Activated CD4-positive, alpha-beta T cell treated with anti-CD3 and anti-CD28 coated beads for 4 hours (primary cell): ENCODE measurements at places on chromosomes 3 and 15.

GRCh38 chr3:53728606-53729005 is 117.6 kb downstream of the CHDH start:
- no peak for DNase-seq

GRCh38 chr3:171113716-171114115 is 87.2 kb upstream of the SLC2A2 start:
- no peak for DNase-seq

GRCh38 chr3:49805367-49805782 is 2.3 kb downstream of the INKA1 start:
- DNase-seq = no peak

DNA sequence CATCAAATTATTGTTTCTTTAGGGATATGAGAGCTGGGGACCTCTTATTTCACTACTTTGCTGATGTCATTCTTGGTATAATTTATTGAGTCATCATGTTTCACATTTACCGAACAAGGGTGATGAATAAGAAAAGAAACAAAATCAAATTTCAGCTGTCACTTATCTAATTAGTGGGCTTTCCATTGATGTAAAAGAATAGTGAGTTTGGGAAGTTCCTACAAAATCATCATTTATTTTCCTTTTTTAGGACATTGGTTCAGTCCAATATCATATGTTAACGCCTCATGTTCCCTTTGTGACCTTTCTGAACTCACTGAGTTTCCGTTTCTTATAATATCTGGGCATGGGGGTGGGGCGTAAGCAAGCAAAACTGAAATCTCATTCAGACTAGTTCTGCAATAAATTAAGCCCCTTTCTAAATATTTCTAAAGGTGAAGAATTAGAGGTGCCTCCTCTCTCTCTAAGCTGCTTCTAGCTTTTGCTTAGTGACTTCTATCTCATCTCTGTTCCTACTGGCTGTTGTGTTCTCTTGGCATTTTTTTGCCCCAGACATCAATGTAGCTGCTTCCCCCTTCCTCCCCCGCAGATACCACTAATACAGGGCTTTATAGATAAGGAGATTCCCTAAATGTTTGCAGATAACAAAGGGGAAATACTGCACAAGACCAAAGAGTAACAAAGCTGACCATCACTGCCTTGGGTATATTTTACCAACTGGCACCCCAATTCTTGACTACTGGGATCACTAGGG is 238.0 kb upstream of the CTNNB1 start:
- DNase-seq = no peak

DNA sequence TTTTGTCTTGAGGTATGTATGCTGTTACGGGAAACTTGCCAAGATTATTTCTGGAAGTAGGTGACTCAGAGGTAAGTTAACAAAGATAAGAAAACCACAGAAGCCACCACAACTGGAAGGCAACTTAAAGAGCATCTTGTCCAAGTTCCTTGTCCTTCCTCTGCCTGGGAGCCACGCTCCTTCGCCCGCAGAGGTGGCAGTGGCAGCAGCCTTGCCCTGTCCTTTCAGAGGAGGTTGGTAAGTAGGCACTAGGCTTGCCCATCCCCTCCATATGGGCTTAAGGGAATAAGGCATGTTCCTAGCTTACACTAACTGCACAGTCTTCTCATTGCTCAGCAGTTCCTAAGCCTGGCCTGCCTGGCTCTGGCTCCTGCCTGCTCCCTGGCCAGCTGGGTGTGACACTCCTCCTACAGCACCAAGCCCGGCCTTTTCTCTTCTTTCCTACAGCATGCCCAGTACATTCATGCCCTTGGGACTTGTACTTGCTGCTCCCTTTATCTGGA is 48.0 kb upstream of the RAB6B start:
- no peak for DNase-seq

GRCh38 chr3:99659951-99660350 is 21.6 kb downstream of the COL8A1 start:
- no peak for DNase-seq

GRCh38 chr15:42808913-42809312 is 72.0 kb upstream of the CDAN1 start:
- no peak for DNase-seq

DNA sequence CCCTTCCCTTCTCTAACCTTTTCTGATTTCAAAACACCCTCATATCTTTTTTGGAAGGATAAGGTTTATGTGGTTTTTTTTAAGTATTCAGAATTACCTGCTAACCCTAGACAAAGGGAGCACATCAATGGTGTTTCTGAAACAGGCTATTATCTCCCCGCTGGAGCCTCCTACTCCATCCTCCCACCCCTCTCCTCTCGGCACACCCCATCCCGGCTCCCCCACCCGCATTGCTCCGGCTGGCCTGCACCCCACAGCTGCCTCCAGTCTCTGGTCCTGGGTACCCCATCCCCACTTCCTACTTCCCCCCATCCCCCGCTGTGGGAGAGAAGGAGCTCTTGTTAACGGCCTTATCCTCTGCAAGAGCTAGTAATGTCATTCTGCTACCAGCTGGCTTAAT is 59.2 kb downstream of the PDIA5 start:
- DNase-seq = no peak

DNA sequence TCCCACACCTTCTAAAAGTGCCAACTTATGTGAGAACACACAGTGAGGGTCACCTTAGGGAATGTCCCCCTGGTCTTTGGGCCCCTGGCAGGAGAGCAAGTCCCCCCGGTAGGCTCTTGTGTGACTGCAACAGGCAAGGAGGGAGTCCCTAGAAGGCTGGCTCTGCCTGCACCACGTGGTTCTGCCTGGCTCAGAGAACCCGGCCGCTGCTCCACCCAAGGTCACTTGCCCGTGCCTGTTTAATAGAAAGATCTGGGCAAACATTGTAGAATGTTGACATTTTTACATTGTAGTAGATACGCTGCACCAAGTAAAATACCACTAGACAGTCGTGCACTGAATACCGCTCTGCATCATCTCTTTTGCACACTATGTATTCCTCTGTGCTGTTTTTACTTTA is 21.9 kb downstream of the GABRA5 start:
- no peak for DNase-seq

DNA sequence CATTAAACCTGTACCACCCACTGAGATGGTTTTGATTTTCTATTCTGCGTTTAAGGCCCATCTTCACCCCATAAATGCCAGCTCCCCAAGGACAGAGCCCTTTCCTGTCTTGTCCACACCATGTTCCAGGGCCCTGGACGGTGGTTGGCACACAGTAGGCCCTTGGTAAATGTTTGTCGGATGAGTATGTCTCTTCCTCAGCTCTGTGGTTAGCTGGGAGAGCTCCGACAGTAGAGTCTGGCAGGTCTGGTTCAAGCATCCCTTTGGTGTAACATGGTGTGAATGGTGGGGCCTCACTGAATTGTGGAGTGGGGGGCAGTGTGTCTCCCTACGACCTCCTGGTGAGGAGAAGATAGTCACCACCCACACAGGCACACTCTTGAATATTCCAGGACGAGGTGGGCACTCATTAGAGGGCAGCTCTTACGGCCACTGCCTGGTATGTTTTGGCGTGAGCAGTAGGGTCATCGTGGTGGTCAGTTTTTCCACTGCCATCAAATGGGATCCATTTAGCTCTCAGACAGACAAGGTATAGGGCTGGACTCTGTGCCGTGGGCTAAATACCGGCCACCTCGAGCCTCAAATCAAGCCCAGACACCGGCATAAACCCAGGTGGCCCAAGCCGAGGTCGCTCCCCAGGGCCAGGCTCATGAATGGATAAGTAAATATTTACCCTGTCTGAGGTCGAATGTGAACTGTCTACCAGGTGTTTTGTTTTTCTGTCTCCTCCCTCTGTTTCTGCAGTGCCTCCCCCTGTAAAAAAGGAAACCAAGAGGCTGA is 61.3 kb downstream of the SMAD3 start:
- DNase-seq = no peak

GRCh38 chr3:66469220-66469640 is 31.6 kb downstream of the LRIG1 start:
- no peak for DNase-seq

- DNase-seq = no peak
Measured at GRCh38 chr3:9786825-9787669, 5.2 kb downstream of the TADA3 start.

DNA sequence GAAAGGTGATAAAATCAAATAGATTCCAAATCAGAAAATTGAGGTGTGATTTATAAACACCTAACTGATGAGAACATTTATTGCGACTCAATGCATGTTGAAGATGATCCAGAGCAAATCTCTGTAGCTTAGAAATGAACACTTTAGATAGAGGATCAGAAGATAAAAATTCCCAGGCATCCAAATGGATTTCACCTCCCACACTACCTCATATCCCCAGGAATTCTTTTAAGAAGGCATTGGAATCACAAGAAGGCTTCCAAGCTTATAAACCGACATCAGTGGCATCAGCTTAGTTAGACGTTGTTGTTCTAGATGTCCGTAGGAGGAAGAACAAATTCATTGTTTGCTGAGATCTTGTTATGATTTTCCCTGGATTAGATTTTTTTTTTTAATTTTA is 154.4 kb downstream of the EBLN2 start:
- DNase-seq = no peak

- no peak for DNase-seq
Measured at GRCh38 chr3:48276911-48277641, 36.2 kb downstream of the ZNF589 start.

- DNase-seq = no peak
Measured at GRCh38 chr3:157590273-157590672, 87.1 kb upstream of the VEPH1 start.

DNA sequence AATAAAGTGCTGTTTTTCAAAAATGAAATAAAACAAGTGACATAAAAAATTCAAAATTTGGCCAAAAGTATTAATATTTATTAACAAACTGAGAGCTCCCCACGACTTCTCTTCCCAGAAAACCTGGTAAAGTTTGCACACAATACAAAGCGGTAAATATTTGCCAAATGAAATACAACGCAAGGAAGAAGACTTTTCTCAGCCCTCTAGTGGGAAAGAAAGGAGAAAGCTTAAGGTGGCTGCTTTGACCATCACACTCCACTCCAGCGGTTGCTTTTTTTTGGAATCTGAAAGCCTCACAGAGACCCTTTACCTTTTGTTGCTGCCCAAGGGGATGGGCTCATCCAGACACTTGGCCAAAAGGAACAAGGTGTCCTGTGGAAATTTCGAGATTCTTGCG is 1.1 kb upstream of the GK5 start:
- DNase-seq = no peak

DNA sequence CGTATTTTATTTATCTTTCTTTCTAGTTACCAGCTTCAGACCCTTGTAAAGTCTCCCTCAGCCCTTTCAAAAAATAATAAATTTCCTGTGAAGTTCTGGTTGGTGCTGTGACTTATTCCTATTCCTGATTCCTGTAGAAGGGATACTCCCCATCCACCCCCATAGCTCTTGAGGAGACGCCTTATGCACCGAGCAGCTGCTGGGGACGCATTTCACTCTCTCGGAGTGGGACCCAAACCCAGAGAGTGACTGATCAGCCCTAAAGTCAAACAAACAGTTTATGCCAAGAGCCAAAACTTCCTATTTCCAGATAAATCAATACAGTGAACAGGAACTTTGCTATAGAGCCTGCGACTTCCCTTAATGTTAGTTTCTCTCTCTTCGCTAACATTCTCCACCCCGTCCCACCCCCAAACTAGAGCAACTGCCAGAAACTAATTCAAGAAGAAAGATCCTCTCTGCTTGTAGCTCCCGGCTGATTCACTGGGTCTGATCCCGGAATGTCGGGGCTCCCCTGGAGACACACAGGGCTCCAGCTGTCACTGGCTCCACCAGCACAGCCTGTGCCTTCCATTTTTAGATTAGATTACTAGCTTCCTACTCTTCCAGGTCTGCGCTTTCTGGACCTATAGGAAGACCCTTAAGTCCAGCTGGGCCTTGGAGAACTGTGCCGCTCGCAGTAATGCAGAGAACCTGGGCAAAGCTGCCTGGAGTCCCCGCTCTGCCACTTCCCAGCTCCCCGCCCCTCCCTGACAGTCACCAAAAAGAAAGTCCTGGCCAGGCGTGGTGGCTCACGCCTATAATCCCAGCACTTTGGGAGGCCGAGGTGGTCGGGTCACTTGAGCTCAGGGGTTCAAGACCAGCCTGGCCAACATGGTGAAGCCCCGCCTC is 45.2 kb downstream of the KLHL25 start:
- no peak for DNase-seq

DNA sequence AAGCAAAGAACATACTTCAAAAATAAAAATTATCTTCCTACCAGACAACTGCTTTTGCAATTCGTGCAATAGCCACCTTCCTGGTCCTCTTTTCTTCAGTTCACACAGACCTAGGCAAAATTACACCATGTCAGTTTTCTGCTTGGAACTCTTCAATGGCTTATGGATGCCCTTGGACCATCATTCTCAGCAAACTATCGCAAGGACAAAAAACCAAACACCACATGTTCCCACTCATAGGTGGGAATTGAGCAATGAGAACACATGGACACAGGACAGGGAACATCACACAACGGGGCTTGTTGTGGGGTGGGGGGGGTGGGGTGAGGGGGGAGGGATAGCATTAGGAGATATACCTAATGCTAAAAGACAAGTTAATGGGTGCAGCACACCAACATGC is 29.2 kb upstream of the PLSCR5 start:
- no peak for DNase-seq

DNA sequence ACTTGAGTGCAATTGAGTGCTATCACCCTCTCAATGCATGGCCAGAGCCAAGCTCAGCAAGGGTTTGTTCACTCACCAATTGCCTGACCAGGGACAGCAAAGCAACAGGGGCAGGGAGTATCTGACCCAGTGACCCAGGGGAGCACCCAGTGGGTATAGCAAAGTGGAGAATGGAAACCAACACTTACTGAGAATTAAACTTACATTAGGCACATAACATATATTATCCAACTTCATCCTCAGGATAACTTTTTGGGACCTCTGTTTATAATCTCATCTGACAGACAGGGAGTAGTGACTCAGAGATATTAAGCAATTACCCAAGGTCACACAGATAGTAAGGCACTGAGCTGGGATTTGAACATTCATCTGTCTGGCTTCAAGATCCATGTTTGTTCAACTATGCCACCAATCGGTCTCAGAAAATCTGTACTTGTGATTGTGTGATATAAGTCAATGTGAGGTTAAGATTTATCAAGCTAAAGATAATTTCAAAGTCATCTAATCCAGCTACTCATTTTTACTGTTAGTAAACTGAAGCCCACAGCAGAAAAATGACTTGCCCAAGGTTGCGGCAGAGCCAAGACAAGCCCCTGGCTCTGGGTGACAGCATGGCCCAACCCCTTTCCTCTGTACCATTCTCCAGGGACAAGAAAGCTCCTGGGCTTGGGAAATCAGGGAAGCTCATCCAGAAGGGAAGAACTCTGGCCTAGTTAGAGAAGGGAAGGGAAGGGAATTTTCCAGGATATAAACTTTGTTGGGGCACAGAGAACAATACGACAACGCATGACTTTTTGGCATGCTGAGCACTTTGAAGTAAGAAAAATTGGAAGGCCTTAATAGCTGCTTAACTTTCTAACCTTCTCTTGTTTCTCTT is 138.0 kb upstream of the SMAD3 start:
- no peak for DNase-seq

DNA sequence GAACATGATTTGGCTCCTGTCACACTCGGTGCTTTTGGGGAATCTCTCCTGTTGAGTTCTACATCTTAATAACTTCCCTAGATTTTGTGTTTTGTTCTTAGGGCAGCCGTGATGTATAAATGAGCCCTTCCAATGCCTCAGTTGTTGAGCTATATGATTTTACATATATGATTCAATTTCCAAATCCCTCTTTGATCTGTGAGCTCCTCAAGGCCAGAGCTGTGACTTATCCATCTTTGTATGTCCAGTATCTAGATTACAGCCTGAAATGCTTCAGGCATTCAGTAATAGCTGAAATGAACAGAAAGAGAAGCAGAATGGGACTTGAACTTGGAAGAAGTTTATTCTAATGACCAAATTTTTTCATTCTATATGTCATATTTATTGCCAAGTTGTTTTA is 26.6 kb downstream of the CGGBP1 start:
- DNase-seq = no peak
